ENCODE measurements at places on chromosomes 2 and 18.
A peak's percentile ranks its signal among the peaks of the same experiment; 100 is the strongest.

DNA sequence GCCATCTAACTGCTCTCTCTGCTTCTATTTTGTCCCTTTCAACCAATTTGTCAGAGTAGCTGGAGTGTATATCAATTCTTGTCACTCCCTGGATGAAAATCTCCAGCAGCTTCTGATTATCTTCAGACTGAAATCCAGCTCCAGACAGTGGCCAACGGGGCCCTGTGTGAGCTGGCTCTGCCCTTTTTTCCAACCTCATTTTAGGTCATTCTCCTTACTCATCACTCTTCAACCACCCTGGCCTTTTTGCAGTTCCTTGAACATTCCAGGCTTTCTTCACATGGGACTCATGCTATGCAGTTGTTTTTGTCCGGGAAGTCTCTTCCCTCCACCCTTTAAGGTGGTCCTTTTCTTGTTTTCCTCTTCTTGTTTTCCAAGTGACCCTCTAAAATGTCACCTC lies 15.4 kb upstream of the FAP start:
- no peak for DNase-seq

- DNase-seq, result no peak
These were observed 7.0 kb downstream of the TMEM131 start for GRCh38 chr2:97988722-97989121.

DNA sequence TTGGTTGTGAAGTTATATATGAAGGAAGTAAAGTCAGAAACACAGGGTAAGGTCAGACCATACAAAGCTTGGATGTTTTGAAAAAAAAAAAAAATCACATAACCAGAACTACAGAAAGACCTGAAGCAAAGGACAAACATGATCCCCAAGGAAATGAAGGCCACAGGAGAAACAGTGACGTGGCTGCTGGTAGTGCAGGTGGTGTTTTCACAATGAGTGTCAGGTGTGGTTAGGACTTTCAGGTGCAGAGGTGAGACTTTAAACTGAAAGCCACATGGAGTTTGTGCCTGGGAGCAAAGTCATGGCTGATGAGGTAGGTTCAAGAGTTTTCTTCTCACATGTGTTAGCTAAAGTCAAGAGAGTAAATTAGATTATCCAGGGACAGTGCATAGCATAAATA lies 270.7 kb downstream of the PIEZO2 start:
- no peak for DNase-seq

DNA sequence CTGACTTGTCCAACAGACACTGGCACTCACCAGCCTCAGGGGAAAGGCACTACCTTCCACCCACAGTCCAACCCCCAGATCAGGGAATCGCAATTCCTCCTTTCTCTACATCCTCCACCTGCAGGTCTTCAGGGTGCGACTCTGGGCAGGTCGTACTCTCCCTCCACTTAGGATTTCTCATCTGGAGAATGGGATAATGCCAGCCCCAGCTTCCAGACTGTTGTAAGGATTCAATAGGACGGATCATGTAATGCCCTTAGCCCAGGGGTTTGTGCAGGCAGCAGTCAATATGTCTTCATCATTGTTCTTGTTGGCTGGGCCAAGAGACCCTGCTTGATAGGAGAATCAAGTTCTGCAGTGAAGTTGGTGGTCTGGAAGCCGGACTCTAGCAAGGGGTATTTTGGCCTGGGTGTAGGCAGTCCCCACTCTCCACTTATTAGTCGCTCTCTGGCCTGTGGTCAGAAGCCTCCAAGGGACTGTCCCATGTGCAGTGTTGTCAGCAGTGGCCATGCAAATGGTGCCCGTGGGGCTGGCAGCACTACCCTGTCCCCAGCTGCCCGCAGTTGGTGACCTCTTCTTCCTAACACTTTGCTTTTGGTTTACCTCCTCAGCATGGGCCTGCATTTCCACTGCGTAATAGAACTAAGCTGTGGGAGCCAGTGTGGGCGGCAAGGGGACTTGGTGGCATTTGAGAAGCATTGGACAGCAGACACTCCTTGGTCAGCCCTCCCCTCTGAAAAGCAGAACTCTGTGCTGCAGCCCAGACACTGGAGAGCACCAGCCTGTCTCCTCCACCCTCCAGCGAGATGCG lies 172.4 kb upstream of the HS6ST1 start:
- no peak for DNase-seq

- peak; percentile 31 for DNase-seq
These were observed 91.7 kb downstream of the KLF7 start for GRCh38 chr2:207073801-207074678.

DNA sequence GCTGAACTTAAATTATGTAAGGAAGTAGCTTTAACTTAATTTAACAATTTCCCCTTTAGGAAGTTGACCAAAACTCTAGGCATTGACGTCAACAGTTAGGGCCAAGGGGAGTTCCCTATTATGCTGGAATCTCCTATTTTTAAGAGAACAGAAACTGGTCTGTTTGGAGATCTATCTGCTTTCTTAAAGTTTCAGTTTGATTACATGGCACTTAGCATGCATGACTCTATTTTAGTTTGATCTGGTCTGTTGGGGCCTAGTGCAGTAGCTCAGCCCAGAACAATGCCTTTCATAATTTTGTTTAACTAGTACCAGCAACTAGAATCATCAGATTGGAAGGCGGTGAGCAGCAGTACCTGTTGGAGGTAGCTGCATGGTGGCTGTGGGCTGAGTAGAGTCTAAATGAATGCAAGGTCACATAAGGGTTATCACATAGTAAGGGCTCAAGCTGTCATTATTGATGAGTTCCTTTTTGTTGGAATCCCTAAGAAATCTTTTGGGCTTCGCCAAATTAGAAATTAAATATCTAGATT lies 60.5 kb upstream of the ZNG1B start:
- no peak for DNase-seq

GRCh38 chr2:1656326-1656960 lies 87.9 kb downstream of the PXDN start:
- DNase-seq, result no peak
